ENCODE measurements at places on chromosomes 2 and 18.

GRCh38 chr2:102438578-102438977, 15.6 kb downstream of the IL18RAP start:
- no peak for DNase-seq

DNA sequence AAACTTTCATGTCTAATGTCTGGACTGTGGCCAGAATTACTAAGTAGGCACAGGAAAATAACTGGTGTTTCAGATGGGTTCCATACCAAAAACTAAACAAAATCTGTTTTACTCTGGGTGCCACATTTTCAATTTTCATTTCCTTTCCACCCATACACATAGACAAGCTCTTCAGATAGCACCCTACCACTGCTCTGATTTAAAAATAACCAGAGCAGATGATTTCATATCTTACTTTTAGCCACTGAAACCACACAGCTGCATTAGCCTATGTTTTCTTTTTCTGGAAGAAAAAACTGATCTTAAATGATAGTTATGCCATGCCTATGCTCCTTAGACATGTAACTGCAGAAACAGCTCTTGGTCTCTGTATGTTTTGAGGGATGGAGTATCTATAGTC, 647.6 kb downstream of the CPS1 start:
- DNase-seq = no peak

DNA sequence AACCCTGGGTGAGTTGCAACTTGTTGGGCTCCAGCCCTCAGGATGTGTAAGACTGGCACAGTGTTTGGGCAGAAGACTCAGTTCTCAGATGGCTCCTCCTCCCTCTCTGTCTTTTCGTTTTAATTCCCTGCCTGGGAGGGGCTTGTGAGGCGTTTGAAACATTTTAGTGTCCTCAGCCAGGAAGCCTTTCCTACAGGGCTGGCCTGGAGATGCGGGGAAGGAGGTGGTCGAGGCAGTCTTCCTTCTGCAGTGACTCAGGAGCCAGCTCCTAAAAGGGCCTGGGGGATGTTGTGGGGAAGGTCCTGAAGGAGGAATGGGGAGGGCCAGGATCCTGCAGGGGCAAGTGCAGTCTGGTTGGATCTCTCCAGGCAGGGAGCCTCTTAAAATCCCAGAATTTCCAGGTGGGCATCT, 22.1 kb upstream of the IGFBP5 start:
- no peak for DNase-seq

GRCh38 chr2:191015239-191015638, 1.3 kb upstream of the STAT1 start:
- no peak for DNase-seq

DNA sequence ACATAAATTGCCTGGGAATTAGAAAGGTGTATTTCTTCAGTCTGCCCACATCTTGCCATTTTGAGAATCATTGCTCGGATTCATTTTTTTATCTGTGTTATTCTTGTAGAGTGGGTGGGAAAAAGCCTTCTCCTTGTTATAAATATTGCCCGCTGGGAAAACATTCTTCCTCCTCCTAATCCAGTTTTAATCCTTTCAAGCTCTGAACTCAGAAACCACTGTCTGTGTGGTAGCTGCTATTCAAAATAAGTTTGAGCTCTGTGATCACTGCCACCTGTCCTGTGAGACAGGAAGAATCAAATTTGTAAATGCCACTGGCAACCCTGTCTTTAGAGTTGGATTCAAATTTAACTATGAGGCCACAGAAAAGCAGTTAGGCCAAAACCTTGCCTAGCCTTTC, 1875.2 kb upstream of the PIK3C3 start:
- no peak for DNase-seq

- DNase-seq = no peak
Observed at GRCh38 chr2:239337877-239338484, 62.8 kb downstream of the HDAC4 start.
